Left forelimb (tissue), 1 donor: ENCODE measurements at places on chromosomes 4 and X.
A peak's percentile ranks its signal among the peaks of the same experiment; 100 is the strongest.

GRCh38 chr4:146343199-146343598 is 128.9 kb downstream of the REELD1 start:
- no peak for DNase-seq

DNA sequence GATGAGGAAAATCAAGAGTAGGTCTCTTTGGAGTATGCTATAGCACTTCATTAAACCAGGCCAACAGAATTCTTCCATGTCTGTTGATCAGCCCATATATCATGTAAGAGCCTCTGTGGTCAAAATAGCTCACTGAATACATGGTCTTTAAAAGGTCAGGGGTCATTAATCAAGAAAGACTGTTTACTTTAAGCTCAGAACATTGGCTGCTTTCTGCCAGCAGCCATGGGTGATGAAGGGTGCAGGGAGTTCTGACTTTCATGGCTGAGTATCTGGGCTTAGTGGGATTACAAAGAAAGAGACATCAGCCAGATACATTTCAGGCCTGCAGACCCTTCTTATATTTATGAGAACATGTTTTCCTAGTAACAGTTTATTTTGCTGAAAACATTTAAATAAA is 7.1 kb upstream of the C4orf54 start:
- no peak for DNase-seq

DNA sequence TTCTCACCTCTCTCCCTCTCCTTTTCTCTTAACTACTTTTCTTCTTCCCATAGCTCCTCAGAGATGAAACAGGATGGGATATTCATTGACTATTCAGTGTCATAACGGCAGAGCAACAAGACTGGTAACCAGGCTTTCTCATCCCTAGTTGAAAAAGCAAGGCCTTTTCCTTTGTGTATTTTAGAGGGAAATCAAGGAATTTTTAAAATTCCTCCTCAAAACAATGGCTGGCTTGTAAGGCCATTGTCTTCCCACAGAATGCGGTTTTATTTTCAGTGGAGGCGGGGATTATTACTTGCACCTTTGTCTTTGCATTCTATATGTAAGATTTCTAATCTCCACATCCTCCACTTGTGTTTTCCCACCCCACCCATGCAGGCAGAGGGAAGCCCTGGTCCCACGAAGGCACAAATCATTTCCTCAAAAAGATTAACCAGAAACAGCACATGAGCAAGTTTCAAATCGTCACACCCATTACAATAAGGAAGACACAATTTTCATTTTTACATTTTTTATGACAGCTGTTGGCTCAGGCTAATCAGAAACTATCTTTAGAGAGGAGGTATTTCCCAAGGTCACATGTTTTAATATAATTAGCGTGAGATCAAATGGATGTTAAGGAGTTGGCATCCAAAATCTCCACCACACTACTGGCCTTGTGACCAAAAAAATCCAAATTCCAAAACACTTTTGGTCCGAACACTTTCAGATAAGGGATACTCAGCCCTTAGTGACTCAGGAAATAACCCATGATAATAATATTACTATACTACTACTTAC is 53.0 kb upstream of the KDR start:
- DNase-seq = no peak

DNA sequence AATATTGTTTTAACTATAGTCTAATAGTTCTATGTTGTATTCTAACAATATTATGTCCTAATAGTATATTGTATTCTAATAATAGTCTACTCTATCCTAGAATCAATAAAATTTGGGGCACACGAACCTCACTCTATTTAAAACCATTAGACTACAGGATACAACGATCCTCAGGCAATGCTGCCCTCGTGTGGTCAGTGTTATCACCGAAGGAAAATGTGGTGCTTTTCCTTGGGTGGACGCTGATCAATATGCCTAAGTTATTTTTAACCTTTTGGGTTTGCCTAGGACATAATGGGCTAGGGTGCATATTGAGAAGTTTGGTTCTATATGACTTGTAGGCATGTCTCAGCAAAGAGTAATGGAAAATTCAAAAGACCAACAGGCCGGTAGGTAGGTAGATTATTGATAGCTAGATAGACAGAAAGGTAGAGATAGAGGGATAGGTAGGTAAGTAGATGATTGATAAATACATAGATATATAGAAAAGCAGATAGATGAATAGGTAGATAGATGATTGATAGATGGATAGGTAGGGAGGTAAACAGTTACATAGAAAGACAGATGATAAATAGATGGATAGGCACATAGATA is 75.1 kb downstream of the PRKX start:
- no peak for DNase-seq

- no peak for DNase-seq
These were observed 25.1 kb downstream of the ADAD1 start for GRCh38 chr4:122403861-122404260.

- no peak for DNase-seq
These were observed 637.6 kb upstream of the EPHA5 start for GRCh38 chr4:66307641-66308438.

DNA sequence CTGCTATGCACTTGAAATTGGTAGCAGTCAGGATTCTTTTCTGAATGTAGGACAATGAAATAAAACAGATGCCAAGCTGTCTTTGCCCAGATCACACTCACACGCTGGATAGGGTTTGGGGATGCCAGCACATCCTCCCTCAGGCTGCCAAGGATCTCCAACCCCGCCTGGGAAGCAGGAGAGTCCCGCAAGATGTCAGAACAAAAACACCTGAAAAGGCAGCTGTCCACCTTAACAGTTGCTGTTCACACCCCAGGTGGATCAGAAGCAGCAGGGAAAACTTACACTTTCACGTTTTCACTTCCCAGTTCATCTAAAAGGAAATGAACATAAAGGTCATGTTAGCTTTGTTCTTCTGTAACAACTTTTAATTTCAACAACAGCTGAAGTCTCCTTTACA is 35.7 kb downstream of the TMEM154 start:
- no peak for DNase-seq

DNA sequence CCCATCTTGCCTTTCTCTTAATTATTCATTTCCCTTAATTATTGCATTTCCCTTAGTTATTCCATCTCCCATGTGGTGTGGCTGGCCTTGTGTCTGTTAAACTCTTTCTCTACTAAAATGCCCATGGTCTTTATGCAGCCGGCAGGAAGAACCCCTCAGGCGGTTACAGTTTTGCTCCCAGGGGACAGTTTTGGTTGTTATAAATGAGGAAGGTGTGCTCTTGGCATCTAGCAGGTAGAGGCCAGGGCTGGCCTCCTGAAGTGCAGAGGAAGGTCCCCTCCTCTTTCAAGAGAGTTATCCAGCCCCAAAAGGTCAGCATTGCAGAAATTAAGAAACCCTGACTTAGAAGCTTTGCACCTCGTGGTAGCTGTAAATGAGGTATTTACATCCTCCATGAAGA is 18.0 kb downstream of the TBL1X start:
- no peak for DNase-seq

GRCh38 chr4:184664445-184665210 is 15.1 kb downstream of the PRIMPOL start:
- DNase-seq = no peak

- DNase-seq = no peak
These were observed 29.1 kb upstream of the ARSD start for GRCh38 chrX:2958199-2958598.

DNA sequence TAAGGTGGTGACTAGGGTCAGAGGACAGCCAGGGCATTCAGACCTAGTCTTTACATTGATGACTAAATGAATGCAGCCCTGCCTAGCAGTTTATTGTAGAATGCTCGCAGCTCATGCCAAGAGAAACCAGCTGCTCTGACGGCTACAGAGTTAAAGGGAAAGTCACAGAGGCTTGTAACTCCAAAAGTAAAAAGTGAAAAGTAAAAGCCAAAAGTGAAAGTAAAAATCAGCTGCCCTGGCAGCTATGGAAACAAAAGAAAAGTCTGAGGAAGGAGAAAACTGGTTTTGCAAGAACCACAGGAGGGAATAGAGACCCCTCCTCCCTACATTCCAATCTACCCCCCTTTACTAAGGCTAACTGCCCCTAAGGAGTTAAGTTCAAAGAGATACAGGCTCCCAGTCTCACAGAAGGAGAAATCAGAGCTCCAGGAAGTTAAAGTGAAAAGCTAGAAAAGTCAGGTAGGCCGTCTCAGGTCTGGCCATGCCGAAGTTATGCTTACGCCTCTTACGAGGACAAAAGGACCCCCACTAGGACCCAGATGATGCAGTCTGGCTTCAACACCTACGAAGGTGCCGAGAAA is 6.0 kb downstream of the GAGE10 start:
- DNase-seq = no peak

DNA sequence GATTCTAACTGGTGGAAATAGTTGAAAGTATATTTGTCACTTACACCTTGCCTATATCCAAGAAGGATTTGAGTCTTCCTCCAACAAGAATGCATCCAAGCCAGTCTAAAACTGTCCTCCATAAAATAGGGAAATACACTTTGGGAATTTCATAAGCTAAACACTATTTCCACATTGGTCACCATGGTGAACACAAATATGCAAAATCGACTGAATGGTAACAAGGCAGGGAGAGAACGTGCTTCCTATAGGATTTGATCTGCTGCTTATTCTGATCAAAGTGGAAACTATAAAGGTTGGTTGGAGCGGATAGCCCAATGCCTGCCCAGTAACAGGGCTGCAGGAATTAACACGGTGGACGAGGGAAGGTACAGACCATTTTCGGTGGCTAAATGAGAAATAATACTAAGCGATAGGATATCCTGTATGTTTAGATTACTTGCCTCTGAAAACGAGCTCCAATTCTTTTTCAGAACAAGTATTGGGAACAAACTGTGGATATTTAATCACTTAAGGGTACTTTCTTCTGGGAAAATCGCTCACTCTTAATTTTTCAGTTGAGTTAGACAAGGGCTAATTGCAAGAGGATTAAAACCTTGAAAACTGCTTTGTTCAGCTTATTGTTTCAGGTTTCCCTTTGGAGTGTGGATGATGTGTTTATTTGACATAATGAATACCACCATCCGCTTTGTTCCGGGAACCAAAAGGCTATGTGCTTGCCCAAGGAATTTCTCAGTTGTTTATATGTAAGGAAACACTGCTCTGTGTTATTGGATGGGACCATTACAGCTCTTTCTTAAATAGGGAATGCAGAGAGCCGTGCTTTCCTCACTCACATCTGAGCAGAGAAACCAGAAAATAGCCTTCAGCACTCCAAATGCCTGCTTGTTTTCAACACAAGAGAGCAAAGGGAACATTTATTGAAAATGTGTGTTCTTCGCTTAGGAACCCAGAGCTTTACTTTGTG is 194.4 kb downstream of the CBR4 start:
- no peak for DNase-seq

DNA sequence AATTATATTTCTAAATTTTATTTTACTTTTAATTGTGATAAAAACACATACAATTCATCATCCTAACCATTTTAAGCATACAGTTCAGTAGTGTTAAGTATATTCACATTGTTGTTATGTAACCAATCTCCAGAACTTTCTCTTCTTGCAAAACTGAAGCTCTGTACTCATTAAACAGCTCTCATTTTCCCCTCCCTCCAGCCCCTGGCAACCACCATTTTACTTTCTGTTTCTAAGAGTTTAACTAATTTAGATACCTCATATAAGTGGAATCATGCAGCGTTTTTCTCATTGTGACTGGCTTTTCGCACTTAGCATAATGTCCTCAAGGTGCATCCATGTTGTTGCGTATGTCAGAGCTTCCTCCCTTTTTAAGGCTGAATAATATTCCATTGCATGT is 46.7 kb upstream of the NDP start:
- DNase-seq = no peak

DNA sequence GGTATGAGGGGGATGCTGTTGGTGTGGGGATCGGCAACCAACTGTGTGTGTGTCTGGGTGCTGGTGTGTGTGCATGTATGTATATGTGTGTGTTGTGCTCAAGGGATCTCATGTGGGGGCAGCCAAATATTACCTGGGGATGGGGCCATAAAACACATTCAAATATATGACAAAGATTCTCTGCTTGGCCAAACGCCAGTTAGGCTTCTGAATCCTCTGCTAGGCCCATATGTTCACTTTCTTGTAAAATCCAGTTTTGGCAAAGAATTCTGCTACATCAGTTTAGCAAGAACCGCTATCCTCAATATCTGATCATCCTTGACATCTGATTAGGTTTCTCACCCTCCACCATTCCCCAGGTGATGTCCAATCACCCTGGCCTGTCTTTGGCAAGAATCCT is 106.6 kb downstream of the RASL11B start:
- no peak for DNase-seq

- DNase-seq = no peak
These were observed 168.8 kb upstream of the FRG1 start for GRCh38 chr4:189771696-189772361.

- no peak for DNase-seq
These were observed 271.3 kb upstream of the FAT4 start for GRCh38 chr4:125043486-125043885.

- no peak for DNase-seq
These were observed 206.3 kb downstream of the ARHGAP24 start for GRCh38 chr4:85681221-85681657.

GRCh38 chrX:40108162-40108958 is 10.6 kb upstream of the BCOR start:
- peak; percentile 68 for DNase-seq
